ENCODE measurements at places on chromosomes 7 and 10. TPM values are rescaled to one million over a fixed set of nuclear protein-coding genes. Genes with fewer than 3 reads are reported as not detected.

- no peaks in the 10 kb centered on the region for H3K27me3 ChIP-seq
- H3K36me3 ChIP-seq, result no peaks in the 10 kb centered on the region
- H3K4me1 ChIP-seq, result peaks cover 31% of the 10 kb centered on the region
- no peak overlapping the region for H3K4me3 ChIP-seq
- no peak overlapping the region for H3K27ac ChIP-seq
Observed at GRCh38 chr10:91006752-91007346, 86.0 kb upstream of the ANKRD1 start.

ELMO1 gene
- total RNA-seq, result 129 TPM

IDE gene
- total RNA-seq, result 31.2 TPM

DNA sequence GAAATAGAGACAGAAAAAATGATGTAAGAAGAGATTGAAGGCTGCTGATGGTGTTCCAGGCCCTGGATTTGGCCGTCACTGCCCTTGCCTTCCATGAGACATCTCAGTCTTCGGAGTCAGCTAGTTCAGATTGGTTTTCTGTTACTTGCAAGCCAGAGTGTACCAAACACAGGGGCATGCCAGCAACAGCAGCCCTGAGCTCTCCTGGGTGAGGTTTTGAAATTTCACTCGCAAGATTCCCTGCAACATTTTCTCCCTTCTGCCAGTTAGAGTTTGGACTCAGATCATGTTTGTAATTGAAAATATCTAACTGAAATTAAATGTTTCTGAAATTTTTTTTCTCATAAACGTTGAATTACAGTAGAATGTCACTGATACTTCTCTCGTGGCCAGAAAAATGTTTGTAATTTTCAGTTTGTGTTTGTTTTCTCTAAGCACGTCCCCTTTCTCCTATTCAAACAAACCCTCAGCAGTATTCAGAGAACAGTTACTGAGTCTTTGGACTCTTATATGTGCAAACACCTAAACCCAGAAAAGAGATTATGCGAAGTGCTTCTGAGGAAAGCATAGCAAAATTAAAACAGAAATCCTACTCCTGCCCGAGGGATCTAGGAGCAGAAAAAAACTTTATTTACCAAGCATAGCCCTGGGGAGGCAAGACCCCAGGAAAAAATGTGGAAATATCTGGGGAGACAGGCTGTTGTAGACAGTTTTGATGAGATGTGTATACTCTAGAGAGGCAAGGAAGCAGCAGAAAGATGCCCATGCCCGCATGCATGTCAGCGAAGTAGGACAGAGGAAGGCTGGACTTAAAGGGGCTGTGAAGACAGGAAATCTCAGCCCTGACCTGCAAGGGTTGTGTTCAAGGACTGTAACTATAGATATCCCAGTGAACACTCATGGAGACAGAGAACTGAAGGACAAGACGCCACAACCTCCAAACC, 43.0 kb upstream of the NAMPT start:
- peaks cover 23% of the 10 kb centered on the region for H3K27me3 ChIP-seq
- no peak for DNase-seq
- H3K36me3 ChIP-seq, result no peaks in the 10 kb centered on the region

GRCh38 chr10:116097239-116097784, 175.7 kb downstream of the GFRA1 start:
- H3K27me3 ChIP-seq, result peaks cover 4% of the 10 kb centered on the region
- no peak overlapping the region for H3K4me3 ChIP-seq
- no peak for DNase-seq
- no peak overlapping the region for H3K27ac ChIP-seq
- H3K4me1 ChIP-seq, result no peaks in the 10 kb centered on the region
- H3K36me3 ChIP-seq, result no peaks in the 10 kb centered on the region

- no peaks in the 10 kb centered on the region for H3K27me3 ChIP-seq
- H3K36me3 ChIP-seq, result no peaks in the 10 kb centered on the region
- no peak overlapping the region for H3K4me3 ChIP-seq
- H3K27ac ChIP-seq, result no peak overlapping the region
- peaks cover 2% of the 10 kb centered on the region for H3K4me1 ChIP-seq
- DNase-seq, result no peak
Observed at GRCh38 chr7:74627661-74628411, 29.7 kb upstream of the GTF2I start.
